Aorta (tissue), 5 donors: ENCODE measurements at places on chromosomes 5 and 9. TPM values are rescaled to one million over a fixed set of nuclear protein-coding genes. Genes with fewer than 3 reads are reported as not detected.

PCDHGB3 gene
- polyA plus RNA-seq, result 0.82 TPM

DNA sequence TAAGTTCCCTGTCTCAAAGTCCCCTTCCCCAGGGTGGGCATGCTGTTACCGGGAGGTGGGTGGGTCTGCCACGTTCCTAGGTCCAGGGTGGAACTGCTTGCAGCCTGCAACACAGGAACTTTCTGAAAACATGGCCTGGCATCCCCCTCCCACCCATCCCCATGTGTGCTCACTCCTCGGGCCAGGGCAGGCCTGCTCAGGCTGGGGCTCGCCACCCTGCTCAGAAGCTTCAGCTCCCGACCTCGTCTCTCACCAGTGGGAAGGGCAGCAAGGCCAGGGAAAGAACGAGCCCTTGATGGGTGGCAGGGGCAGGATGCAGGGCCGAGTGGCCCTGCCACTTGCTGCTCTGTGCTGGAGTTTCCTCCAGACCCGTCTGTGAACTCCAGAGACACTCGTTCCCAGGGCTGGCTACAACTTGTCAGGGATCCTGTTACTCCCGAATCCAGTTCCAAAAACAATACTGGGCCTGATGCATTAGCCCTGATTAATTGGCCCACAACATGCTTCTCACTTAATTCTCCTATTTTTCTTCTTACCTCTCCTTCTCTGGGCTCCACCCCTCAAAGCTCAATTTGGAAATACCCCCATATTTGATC lies 197.3 kb downstream of the SLIT3 start:
- DNase-seq, result no peak

DNA sequence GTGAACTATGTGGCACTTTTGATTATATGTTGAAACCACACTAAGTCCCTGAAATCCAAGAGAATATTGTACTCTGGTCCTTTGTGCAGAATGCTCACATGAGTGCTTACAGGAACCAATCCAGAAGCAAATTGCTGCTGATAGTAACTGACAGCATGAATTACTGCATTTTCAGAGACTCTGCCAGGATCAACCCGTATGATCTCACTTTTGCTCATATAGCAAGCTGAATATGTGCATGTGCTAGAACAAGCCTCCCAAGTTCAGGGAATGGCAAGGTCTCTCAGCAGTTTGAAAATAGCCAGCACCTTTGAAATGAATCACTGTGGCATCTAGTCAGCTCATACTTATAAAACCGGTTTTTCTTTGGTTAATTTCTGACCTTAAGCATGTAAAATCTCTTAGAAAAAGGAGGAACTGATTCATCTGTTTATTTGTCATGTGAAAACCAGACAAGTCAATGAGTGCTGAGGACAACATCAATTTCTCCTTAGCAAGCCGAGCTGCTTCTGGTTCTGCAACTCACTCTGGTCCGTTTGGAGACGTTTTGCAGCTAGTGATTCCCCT lies 215.7 kb upstream of the ELL2 start:
- no peak for DNase-seq

DDX4 gene
- polyA plus RNA-seq, result not detected

DNA sequence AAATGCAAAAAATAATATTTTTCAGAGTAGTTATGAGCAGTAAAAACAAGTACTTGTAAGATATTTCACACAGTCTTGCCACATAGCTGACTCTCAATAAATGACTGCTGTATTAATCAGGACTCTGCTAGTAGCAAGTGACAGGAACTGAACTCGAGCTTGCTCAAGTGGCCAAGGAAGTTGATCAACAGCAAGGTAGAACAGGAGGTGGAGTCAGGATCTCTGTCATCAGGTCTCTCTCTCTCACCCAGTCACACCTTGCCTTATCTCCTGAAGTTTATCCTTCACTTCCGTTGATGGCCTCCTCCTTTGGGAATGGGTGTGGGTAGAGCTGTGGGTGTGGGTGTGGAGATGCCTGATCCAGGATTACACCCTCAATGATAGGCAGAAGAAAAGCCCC lies 107.0 kb downstream of the GPBP1 start:
- no peak for DNase-seq

DNA sequence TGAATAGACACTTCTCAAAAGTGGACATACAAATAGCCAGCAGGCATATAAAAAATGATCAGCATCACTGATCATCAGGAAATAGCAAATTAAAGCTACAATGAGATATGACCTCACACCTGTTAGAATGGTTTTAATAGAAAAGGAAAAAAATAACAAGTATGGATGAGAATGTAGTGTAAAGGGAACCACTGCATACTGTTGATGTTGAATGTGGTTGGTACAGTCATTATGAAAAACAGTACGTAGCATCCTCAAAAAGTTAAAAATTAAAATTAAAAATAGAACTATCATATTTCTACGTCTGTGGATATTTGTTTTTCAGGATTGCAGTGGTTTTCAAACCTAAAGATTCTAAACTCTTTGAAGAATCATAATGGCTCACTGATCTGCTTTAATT lies 215.1 kb upstream of the NREP start:
- no peak for DNase-seq

GRCh38 chr9:99107421-99107820 lies 2.5 kb downstream of the TGFBR1 start:
- DNase-seq, result no peak

DNA sequence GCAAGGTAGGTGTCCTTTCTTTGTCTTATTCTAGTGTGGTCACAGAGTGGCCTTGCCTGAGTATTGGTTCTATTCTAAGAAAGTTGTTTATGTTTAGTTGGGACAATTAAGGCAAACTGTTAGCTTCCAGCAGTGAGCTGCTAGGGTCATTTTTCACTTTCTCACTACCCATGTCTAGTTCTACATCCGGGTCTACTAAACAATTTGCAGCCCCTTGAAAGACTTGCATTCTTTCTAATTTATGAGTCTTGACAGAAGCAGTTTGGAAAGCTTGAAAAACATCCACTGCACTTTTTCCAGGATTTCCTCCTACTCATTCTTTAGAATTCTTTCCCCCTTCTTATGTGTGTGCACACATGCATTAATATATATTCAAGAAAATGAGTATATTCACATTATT lies 892.2 kb upstream of the ACO1 start:
- no peak for DNase-seq

DNA sequence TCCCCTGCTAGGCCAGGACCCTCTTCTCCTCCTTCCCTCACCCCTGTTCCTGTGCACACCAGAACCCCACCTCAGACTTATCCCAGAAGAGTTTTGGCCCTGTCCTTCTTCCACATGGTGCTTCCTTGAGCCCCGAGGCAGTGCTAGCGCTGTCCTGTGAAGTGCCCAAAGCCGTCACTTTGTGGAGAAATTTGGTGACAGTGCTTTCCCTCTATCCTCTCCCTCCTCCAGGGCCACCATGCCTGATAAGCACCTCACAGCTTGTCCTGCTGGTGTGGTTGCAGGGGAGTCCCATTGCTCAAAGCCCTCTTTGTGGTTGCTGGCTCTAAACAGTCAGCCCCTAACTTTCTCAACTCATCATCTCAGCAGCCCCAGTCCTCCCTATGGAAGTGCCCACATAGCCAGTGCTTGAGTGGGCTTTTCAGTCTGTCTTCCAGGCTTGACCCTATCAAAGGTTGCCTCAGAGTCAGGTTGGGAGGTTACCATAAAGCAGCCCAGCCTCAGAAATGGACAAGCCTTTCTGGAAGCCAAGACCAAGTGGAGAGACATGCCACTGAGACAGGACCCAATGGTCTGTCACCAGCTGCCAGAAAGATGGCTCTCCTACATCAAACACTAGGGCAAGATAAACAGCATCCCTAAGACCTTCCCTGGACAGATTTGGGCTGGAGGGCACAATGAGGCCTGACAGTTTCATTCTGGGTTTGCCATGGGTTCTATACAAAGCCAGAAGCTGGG lies 18.0 kb downstream of the IGIP start:
- no peak for DNase-seq

C9orf57 gene
- polyA plus RNA-seq, result not detected

- peak; percentile 89 for DNase-seq
Observed at GRCh38 chr9:113343732-113344231, 3.7 kb upstream of the WDR31 start.

GRCh38 chr5:27472871-27473270 lies 434.5 kb upstream of the CDH9 start:
- no peak for DNase-seq

ESM1 gene
- polyA plus RNA-seq, result 0.59 TPM

- DNase-seq, result no peak
Observed at GRCh38 chr9:86549401-86549811, 195.2 kb upstream of the TUT7 start.

PGGT1B gene
- polyA plus RNA-seq, result 3.7 TPM

- no peak for DNase-seq
Observed at GRCh38 chr5:103821361-103821760, 258.8 kb upstream of the NUDT12 start.

GRCh38 chr5:170183816-170184687 lies 48.7 kb upstream of the C5orf58 start:
- no peak for DNase-seq

GRCh38 chr9:73167614-73168013 lies 15.9 kb downstream of the ANXA1 start:
- DNase-seq, result no peak

DNA sequence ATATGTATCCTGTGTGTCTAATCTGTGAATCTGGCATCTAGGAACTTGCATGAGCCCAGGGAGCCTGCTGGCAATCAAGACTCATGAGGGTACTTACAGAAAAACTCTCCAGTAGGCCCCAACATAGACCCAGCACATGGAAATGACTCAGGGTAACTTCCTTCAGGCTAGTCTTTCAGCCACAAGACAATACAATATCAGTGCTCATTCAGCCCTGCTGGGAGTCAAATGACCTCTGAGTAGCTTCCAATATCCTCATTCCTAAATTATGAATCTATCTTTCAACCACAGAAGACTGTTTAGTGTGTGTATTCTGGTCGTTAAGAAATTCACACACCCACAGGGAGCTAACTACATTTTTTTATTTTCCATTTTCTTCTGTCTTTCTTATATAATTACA lies 1273.0 kb downstream of the EFNA5 start:
- DNase-seq, result no peak

ASPN gene
- 227 TPM for polyA plus RNA-seq
